Right lung (tissue), 10 donors: ENCODE measurements at places on chromosomes 3 and 15. TPM values are rescaled to one million over a fixed set of nuclear protein-coding genes. Genes with fewer than 3 reads are reported as not detected.

Gene PCLAF
- 25.5 TPM for polyA plus RNA-seq

Gene TBC1D2B
- polyA plus RNA-seq, result 48.7 TPM

Gene COL6A6
- 59.3 TPM for polyA plus RNA-seq

Gene LPP
- polyA plus RNA-seq, result 23.6 TPM

GRCh38 chr15:54206586-54207321 lies 228.5 kb downstream of the UNC13C start:
- DNase-seq, result no peak

GRCh38 chr3:129718201-129718600 lies 111.7 kb upstream of the PLXND1 start:
- DNase-seq, result no peak

DNA sequence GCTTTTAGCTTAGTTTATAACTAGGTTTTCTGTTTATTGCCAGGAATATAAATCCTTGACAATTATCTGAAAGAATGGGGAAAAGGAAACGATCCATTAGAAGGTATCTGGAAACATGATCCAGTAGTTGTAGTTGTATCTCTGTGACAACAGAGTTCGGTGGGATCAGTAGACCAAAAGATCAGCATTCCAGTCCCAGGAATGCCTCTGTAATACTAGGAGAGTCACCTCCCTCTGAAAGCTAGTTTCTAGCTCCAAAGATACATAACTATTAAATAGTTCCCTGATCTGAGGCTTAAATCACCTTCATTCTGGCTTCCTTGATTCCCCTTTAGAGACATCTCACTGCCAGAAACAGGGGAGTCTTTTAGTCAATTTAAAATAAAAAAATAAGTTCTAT lies 34.1 kb downstream of the MB21D2 start:
- no peak for DNase-seq

DNA sequence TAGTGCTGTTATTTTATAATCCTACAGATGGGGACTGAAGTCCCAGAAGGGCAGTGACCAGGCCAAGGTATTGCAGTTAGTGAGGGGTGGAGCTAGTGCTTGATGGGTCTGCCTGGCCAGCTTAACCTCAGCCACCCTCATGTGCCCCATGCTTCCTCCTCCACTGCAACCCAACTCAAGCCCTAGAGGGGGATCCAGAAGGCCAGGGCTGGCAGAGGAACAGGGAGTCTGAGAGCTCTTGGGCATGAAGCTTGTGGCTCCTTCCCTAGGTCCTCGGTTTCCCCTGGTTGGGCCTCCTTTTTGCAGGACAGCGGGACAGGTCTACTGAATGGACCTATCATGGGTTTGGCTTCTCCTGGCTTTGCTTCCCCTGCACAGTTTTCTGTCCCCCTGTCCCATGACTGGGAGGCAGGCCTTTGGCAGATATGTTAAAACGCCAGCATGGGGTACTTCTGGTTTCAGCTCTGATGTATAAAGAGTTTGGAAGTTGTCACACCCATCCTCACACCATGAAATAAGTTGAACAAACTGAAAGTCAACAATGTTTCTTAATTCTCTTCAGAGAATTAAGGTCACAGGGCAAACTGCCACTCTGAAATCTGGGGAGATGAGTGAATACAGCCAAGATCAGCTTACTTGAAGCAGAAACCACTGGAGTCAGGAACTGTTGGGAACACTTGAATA lies 103.3 kb downstream of the SMAD6 start:
- no peak for DNase-seq

DNA sequence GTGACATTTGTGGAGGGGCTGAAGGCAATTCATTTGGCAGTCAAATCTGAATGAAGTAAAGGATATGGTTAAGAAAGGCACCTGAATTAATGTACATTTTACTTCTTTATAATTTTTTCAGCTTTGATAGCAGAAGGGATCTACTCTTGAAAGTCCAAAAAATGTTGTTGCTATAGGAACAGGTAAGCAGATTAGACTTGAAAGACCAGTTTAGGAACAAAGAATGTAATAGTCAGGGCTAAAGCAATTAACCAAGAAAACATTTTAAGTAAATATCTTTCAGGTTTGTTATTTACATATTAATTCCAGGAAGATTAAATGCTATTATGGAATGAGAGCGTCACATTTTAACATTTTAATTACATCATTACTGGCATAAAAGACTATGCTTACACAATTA lies 1.1 kb downstream of the ATP13A4 start:
- DNase-seq, result no peak

DNA sequence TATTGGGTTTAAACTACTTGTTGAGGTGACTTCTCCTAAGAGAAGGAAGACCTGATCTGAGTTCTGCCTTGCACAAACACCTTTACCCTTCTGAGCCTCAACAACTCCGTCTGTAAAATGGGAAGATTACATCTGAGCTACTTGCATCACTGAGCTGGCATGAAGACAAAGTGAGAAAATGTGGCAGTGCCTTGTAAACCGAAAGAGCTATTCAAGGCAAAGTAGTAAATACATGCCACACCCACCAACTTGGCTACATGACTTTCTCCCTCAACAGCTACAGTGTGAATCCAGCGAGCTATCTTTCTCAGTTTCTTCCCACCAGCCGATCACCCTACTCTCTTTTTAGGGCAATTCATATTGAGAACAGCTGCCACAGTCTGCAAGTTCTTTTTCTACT lies 148.3 kb downstream of the FOXB1 start:
- DNase-seq, result no peak

- no peak for DNase-seq
Measured at GRCh38 chr15:41231422-41232226, 556 bp downstream of the CHP1 start.

GRCh38 chr15:91909574-91909973 lies 56.1 kb downstream of the SLCO3A1 start:
- DNase-seq, result no peak

DNA sequence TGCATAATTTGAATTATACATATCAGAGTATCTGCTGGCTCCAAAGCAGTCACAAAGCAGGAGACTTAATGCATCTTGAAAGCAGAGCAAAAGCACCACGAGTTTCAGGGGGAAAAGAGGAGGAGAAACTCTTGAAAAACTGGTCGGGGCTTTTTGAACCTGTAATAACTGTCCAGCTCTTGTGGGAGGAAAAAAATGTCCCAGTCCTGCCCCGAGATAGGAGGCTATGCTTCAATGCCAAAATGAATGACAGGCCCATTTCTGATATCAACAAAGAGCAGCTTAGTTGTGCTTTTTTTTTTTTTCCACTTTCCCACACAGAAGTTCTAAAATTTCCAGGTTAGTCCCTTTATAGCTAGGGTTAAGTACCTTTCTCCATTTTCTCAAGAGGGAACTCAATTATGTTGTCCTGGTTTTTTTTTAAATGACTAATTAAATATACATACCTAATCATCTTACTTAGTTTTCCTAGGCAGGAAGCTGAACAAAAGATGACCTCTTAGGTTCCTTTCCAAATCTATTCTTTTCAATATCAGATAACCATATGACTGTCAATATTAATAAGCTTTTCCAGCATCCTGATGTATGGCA lies 120.2 kb downstream of the TFDP2 start:
- DNase-seq, result no peak
